AG08395 (cell line): ENCODE measurements at places on chromosomes 7 and 10.
A peak's percentile ranks its signal among the peaks of the same experiment; 100 is the strongest.

- no peak for DNase-seq
Observed at GRCh38 chr7:27992755-27993493, 187.7 kb downstream of the JAZF1 start.

DNA sequence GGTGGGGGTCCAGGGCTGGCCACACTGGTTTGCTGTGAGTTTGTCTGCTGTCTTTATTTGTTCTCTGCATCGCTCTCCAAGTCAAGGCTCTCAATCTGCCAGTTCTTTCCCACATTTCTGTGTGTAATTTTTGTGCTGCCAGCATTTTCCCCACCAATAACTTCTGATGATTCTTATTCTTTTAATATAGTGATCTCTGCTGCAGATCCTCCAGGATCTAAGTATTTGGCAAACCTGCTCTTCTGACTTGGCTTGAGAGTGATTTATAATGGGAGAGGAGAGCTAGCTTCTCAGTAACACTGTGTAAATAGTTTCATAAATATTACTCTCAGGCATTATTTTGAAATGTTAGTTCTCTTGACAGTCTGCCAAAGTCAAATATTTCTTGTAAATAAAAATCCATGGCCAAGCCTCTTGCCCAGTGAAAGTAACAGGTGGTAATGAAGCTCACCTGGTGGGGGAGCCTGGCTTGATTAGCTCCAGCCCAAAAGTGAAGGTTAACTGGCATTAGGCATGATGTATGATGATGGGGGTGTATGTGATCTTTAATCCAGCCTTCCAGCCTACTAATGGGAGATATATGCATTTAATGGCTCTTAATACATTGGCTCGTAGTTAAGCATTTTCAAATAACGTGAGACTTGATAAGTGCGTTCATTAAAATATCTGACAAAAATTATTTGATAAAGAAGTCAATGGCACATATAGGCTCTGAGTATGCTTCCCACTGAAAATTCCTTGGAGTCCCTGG is 1055.9 kb downstream of the KCNMA1 start:
- DNase-seq = no peak

DNA sequence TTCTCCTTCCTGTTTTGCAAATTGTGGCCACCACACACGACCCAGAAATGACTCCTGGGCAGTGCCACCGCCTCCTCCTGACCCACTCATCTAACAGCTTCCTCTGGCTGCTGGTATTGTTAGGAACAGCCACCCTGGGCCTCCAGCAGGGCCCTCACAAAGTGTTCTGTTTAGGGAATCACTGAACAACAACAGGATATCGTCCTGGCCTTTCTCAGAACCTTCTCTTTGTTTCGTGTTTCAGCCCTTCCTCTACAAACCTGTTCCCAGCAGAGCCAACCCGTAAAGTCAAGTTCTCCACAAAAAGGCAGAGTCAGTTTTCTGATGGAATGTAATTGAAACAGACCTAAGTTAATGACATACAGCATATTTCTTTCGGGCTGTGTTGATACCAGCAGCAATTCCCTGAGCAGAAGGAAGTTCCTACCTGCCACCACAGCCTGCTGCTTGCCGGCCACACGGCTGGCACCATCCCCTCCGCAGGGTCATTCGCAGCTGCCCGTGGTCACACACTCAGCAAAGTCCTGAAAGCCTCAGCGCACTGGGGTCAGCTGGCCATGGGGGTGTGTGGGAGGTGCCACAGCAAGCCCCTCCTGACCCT is 91.7 kb upstream of the PITRM1 start:
- no peak for DNase-seq

GRCh38 chr10:27223964-27224363 is 16.6 kb downstream of the ACBD5 start:
- peak; percentile 8 for DNase-seq

DNA sequence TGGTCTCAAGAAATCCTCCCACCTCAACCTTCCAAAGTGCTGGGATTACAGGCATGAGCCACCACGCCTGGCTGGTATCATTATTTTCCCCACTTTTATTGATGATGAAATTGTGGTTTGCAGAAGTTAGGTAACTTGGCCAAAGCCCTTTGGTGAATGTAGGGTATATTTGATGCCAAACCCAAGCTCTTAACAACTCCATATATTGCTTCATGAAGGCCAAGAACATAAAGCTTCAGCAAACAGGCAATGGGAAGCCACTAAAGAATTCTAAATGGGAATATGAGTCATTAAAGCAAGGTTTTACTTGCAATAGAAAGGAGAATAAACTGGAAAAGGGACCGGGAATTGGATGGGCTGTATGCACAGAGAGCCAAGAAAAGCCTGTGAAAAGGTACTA is 142.7 kb downstream of the KMT2E start:
- no peak for DNase-seq

GRCh38 chr7:50333221-50333651 is 28.7 kb downstream of the IKZF1 start:
- DNase-seq = no peak

- no peak for DNase-seq
Observed at GRCh38 chr10:88895250-88895649, 15.2 kb downstream of the STAMBPL1 start.

- no peak for DNase-seq
Observed at GRCh38 chr7:11726001-11726793, 105.8 kb downstream of the THSD7A start.

GRCh38 chr10:34254596-34254995 is 560.5 kb downstream of the PARD3 start:
- DNase-seq = peak; percentile 5

GRCh38 chr10:65708057-65708456 is 1217.8 kb upstream of the LRRTM3 start:
- DNase-seq = no peak

DNA sequence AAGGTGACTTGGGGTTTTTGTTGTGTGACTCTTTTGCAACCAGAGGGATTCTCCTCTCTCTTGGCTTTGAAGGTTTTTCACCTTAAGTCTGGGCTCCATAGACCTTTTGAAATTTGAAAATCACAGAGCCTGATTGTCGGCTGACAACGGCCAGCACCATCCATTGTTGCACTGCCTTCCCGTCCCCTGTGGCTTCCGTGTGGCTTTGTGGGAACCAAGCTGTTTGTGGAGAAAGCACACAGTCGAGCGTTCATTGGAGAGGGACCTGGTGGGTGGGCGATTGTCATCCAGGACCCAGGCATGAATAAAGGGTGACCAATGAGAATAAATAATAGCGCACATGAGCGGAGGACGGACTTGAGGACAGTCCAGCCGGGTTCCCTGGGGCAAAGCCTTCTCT is 7.4 kb upstream of the RAMP3 start:
- DNase-seq = no peak

- DNase-seq = no peak
Observed at GRCh38 chr7:157496416-157497275, 159.8 kb downstream of the DNAJB6 start.

- DNase-seq = no peak
Observed at GRCh38 chr7:37033141-37033540, 308.8 kb upstream of the AOAH start.

DNA sequence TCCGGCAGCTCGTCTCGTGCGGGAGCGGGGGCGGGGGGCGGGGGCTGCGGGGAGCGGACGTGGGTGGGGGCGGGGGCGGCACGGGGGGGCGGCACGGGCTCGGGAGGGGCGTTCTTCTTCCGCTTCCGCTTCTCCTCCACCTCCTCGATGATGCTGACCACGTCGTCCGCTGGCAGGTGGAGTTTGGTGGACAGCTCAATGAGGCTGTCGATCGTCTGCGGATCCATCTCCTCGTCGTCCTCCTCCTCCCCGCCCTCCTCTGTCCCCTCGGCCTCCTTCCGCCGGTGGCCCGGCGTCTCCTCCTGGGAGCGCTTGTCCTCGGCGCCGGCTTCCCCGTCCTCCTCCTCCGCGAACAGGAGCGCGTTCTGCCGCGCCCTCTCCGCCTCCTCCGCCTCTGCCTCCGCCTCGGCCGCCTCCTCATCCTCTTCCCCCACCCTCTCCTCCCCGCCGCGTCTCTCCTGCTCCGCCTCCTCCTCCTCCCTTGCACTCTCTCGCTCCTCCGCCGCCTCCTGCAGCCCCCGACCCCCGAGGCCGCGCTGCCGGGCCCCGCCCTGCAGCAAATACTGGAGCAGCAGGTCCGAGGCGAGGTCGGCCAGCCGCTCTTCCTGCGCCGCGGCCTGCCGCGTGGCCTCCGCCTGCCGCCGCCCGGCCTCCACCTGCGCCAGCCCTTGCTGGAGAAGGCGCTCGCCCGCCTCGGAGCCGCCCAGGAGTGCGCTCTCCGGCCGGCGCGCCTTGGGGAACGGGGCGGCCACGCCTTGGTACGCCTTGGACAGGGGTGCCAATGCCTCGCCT is 1.9 kb downstream of the VGF start:
- DNase-seq = no peak

DNA sequence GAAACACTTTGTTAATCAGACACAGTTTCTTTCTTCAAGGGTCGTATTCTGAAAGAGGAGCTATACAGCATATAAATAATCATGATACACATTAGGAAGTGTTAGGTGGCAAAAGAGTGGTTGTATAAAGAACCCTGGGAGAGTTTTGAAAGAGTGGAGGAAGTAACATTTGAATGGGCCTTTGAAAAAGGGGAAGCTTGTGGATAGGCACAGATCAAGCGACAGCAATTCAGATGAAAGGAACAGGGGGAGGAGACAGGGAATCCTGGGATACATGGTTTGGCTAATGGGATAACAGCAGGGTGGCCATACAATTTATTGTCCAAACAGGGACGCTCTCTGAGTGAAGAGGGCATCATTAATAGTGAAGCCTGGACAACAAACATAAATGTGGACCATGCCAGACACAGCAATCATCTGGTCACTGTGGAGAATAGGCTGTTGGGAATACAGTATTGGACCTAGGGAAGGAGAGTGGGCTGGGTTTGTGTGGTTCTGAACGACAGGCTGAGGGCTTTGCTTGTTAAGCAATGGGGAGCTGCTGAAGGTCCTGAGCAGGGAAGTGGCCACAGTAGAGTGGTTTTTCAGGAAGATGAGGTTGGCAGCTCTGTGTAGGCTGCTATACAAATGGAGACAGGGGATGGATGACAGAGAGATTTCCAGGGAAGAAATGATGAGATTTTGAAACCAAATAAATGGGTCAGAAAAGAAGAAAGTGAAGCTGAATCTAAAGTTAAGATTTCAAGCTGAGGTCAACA is 75.9 kb downstream of the ICA1 start:
- DNase-seq = no peak

DNA sequence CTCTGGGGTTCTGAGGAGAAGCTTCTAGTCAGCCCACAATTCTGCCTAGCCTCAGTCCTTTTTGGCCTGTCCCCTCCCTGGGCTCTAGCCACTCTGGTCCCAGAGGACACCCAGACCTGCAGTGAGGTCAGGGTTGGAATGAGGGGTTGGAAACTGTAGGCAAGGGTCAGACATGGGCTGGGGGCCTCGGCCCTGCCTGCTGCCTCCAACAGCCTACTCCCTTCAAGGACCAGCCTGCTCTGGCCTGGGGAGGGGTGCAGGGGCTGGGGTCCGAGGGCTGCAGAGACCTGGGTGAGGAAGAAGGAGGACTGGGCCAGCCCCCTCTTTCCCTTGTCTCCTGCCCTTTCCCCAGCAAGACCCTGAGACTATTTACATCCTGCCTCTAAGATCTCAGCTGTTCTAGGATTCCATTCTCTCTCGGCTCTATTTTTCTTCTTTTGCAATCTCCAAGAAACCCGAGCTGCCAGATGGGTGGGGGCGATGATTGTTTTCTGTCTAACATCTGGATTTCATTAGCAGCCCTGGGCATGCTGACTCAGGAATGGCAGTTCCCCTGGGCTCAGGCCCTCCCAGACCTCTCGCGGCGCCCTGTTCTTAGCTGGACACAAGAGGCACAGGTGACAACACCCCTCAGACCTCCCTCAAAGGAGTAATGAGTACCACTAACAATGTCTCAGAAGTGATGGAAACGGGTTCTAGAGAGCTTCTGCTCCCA is 23.1 kb downstream of the ZCCHC24 start:
- peak; percentile 97 for DNase-seq

GRCh38 chr7:142311876-142312275 is 54.0 kb upstream of the PRSS58 start:
- DNase-seq = no peak

DNA sequence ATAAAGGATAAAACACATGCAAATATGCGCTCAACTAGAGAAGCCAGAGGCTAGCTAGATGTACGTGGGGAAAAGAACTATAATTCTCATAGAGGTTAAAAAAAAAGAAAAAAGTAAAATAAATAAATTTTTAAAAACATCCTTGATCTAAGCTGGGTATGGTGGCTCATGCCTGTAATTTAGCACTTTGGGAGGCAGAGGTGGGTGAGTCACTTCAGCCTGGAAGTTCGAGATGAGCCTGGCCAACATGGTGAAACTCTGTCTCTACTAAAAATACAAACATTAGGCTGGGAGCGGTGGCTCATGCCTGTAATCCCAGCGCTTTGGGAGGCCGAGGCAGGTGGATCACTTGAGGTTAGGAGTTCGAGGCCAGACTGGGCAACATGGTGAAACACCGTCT is 18.6 kb upstream of the HSPA12A start:
- no peak for DNase-seq

- no peak for DNase-seq
Observed at GRCh38 chr7:104198673-104199278, 9.0 kb downstream of the ORC5 start.

GRCh38 chr10:85795460-85795859 is 571.1 kb downstream of the GRID1 start:
- no peak for DNase-seq

GRCh38 chr7:83528925-83529423 is 120.0 kb downstream of the SEMA3E start:
- no peak for DNase-seq

- no peak for DNase-seq
Observed at GRCh38 chr7:114886241-114886640, 35.7 kb upstream of the MDFIC start.

DNA sequence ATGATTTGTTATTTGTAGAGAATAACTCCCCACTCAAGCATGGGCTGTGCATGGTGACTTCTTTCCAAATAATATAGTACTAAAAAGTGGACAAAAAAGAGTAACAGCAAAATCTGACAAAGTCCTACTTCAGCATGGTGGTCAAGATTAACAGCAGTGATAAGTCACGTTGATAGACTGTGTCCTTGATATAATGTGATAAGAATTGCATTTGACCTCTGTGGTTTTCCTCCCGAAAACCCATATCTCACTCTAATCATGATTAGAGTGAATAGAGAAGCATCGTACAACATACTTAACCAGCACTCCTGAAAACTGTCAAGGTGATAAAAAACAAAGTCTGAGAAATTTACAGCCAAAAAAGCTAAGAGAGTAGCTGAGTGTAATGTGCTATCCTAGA is 42.4 kb downstream of the REEP3 start:
- no peak for DNase-seq

- no peak for DNase-seq
Observed at GRCh38 chr10:71948496-71949067, 15.6 kb upstream of the CHST3 start.

GRCh38 chr7:5695727-5696345 is 85.6 kb downstream of the RNF216 start:
- peak; percentile 34 for DNase-seq
